ENCODE measurements at places on chromosomes 2 and 18.

DNA sequence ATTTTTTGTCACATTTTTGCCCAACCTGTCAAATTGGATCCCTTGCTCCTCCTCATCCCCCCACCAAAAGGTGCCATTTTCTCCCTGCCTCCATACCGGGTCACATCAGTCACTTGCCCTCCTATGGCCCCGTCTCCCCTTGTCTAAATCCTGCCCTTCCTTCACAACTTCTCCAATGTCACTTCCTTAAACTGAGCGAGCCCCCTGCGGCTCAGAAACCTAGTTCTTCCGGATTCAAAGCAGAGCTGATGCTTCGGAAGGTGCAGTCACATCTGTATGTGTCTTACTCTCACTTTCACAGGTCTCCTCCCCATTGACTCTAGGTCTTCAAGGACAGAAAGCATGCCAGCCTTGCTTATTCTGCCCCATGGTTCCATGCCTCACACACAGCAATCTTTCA lies 22.1 kb downstream of the TNP1 start:
- H3K27ac ChIP-seq = no peak overlapping the region
- H3K4me3 ChIP-seq = no peak overlapping the region
- H3K27me3 ChIP-seq = peaks cover 31% of the 10 kb centered on the region
- H3K36me3 ChIP-seq = no peaks in the 10 kb centered on the region
- DNase-seq = no peak

DNA sequence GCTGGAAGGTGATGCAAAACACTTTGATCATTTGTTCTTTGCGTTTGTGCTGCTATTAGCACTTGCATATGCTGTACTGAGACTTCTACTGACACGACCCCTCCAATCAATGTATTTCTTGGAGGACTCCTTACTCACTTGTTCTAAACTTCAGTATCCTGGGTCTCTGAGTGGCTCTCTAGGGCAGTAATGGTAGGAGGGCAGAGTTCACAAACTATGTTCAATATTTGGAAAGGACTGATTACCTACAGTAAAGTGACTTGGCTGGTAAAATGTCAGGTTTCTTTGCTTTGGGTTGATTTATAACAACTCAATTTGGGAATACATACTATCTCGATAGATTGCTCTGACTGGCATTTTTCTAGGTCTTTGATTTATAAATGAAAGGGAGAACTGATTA lies 93.7 kb downstream of the TRIM43 start:
- peaks cover 22% of the 10 kb centered on the region for H3K4me1 ChIP-seq
- H3K27me3 ChIP-seq = peaks cover 14% of the 10 kb centered on the region
- H3K27ac ChIP-seq = no peak overlapping the region
- no peak for DNase-seq
- no peak overlapping the region for H3K4me3 ChIP-seq

GRCh38 chr2:234917211-234917975 lies 34.4 kb upstream of the SH3BP4 start:
- H3K36me3 ChIP-seq = no peaks in the 10 kb centered on the region
- DNase-seq = no peak
- no peaks in the 10 kb centered on the region for H3K27me3 ChIP-seq
- H3K27ac ChIP-seq = no peak overlapping the region

DNA sequence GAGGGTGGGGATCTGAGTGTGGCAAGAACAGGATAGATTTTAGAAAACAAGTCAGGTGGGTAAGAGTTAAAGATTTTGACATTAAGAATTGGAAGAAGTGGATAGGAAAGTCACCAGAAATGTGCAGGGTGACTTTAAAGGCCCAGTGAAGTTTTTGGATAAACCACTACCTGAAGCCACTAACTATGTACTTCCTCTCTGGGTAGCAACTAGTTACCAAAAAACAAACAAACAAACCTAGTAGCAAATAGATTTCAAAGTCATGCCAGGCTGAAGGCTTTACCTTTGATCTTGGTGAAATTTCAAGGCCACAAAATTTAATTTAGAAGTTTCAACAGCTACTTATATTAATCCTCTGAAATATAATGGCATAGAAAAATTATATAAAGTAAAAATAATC lies 42.5 kb downstream of the PSMA8 start:
- H3K36me3 ChIP-seq = no peaks in the 10 kb centered on the region
- peaks cover 24% of the 10 kb centered on the region for H3K27me3 ChIP-seq
- H3K27ac ChIP-seq = no peak overlapping the region
- DNase-seq = no peak
- H3K4me1 ChIP-seq = no peaks in the 10 kb centered on the region

DNA sequence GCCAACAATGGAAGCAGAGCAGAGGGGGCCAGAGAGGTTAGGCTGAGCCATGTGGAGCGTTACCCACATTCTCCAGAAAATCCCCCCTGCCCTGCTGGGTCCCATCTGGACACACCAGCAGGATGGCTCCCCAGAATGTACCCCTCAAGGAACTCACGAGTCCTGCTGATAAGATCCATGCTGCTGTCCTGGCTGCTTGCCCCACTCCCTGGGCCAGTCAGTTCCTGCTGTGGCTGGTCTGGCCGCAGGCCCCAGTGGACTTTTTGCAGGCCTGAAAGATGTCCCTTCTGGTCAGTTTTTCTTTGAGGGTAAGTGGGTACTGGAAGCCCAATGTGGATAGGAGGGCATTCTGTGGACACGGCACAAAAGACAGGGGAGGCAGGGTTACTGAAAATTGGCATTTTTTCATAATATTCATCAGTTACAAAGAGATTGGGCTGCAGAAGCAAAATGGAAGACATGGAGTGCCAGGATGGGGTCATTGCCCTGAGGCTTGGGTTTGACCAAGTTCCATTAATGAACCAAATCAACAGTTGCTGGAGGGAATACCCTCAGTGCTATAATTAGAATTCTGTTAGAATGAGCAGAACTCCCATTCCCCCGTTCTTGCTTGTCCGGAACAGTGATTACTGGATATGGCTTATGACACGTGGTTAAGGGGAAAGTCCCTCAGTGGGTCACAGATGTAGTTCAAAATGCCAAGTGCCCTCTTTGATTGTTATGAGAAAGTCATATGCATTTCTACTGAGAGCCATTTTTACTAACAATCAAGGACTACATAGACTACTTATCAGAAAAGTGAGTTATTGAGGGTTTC lies 38.7 kb downstream of the SLC4A5 start:
- no peaks in the 10 kb centered on the region for H3K36me3 ChIP-seq
- H3K27me3 ChIP-seq = no peaks in the 10 kb centered on the region
- DNase-seq = no peak
- H3K4me3 ChIP-seq = no peak overlapping the region
- no peaks in the 10 kb centered on the region for H3K4me1 ChIP-seq
- no peak overlapping the region for H3K27ac ChIP-seq

GRCh38 chr2:105179469-105180372 lies 61.8 kb upstream of the GPR45 start:
- H3K36me3 ChIP-seq = no peaks in the 10 kb centered on the region
- H3K27ac ChIP-seq = no peak overlapping the region
- peak; percentile 69 for DNase-seq
- peaks cover 52% of the 10 kb centered on the region for H3K27me3 ChIP-seq

DNA sequence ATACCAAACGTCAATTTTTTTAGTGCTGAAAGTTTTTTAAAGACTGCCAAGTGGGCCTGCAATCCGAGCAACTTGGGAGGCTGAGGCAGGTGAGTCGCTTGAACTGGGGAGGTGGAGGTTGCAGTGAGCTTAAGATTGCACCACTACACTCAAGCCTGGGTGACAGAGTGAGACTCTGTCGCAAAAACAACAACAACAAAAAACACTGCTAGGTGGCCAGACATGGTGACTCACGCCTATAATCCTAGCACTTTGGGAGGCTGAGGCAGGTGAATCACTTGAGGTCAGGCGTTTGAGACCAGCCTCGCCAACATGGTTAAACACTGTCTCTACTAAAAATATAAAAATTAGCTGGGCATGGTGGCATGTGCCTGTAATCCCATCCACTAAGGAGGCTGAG lies 202.8 kb upstream of the COPS8 start:
- H3K4me3 ChIP-seq = no peak overlapping the region
- H3K27me3 ChIP-seq = no peaks in the 10 kb centered on the region
- no peak overlapping the region for H3K27ac ChIP-seq
- H3K4me1 ChIP-seq = no peaks in the 10 kb centered on the region
